ENCODE measurements at places on chromosomes 2 and 18.

DNA sequence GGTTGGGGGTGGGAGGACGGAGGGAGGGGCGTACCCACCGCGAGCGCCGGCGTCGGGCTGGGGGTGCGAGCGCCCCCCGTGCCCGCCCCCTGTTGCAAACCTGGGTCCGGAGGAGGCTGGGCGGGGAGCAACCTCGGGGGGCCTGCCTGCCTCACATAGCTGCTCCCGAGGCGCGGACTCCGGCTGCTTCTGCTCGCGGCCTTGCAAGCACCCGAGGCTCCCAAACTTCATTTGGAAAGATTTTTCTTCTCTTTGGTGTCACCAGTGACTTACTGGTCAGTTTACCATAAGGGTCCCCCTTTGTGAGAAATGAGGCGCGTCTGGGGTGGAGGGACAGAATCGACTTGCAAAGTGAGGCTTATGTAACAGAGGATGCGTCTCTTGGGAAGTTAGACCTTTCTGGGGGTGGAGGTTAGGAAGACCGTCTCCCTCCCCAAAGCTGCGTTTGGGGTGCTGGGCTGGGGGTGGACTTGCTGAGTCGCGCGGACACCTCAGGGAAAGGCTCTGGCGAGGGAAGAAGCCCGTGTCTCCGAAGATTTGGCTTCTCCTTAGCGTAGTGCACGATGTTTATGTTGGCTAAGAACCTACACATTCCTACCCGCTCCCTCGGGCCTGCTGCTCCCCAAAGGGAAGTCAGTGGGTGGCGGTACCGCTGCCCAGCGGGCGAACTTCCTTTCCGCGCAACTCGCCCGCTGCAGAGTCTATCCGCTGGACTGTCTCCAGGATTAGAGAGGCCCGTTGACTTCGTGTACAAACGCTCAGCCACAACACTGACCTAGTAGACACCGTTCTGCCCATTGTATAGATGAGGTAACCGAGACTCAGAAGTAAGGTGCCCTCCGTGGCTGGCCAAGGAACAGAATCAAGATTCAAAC, 559 bp downstream of the TMEM37 start:
- DNase-seq, result no peak

GRCh38 chr2:201470821-201471731, 19.5 kb downstream of the STRADB start:
- no peak for DNase-seq

DNA sequence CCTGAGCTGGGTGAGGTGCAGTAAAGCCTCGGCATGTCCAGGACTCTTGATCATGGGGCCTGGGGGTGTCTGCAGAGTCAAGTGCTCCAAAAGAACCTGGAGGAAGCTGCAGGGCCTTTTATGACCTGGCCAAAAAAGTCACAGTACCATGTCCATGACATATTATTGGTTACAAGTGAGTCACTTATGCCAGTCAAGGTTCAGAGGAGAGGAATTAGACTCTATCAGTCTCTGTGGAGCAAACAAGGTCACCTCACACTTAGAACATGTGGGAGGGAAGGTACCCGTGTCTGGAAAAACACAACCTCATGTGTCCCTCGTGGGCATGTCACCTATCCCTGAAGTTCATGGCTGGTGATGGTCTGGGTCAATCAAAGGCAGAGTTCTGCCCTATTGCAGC, 465.7 kb downstream of the FBXO15 start:
- DNase-seq, result no peak

DNA sequence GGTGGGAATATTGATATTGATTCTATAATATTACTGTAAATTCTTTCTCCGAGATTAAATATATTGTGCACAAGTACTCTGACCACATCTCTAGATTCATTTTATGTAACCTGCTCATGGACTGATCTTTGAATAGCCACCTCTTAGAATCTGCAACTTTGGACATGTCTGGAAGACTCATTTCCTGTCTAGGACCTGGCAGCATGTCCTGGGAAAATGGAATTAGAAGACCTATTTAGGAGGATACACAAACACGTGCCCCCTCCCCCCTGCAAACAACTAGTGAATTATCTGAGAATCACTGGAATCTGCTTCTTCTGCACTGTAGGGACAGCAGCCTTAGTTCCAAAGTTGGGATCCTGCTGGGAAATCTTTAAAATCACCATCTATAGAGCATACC, 94.1 kb downstream of the UBE2E3 start:
- DNase-seq, result no peak

- no peak for DNase-seq
These were observed 67.3 kb downstream of the RHBDD1 start for GRCh38 chr2:226903179-226903578.

GRCh38 chr2:46494596-46494995, 15.2 kb downstream of the TMEM247 start:
- DNase-seq, result no peak

DNA sequence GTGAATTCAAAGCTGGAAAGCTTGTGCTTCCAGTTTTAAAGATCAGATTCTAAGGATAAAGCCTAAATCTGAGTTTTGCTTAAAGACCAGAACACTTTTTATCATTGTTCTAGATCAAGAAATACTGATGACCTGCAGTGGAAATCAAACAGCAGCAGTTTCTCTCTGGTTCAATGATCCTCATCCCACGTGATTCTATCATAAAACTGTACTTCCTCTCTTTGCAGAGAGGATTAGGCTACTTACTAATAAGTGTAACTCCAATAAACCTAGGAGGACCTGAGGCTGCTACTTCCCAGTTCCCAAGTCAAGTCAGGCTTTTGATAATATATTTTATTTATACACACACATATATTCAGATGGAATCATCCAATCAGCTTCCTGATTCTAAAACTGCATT, 81.9 kb downstream of the TCF4 start:
- DNase-seq, result no peak

- DNase-seq, result peak; percentile 26
These were observed 61.9 kb upstream of the ZCCHC2 start for GRCh38 chr18:62460851-62461300.

DNA sequence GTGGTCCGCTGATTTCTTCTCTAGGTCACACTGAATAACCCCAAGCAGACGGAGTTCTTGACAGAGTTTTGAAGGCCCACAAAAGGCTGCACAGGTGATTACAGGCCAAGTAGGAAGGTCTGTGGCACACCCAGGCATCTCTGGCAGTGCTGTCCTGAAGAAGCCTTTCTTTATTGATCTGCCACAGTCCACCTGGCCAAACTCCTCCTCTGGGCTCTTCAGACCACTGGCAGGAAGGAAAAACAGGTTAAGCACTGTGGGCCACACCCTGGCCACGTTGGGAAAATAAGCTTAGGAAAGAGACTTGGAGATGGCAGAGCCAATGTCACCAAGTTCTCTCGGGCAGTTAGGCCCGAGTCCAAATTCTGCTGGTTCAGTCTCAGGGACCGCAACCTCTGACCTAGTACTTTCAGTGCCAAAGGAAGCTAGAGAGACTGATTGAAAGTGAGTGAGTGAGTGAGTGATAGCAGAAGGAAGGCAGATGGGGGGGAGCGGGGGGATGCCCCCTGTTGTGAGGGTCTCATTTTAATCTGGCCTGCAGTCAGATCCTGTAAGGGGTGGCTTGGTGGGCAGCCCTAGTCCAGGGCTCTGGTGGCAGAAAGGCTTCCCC, 102.9 kb downstream of the TGFA start:
- DNase-seq, result no peak

DNA sequence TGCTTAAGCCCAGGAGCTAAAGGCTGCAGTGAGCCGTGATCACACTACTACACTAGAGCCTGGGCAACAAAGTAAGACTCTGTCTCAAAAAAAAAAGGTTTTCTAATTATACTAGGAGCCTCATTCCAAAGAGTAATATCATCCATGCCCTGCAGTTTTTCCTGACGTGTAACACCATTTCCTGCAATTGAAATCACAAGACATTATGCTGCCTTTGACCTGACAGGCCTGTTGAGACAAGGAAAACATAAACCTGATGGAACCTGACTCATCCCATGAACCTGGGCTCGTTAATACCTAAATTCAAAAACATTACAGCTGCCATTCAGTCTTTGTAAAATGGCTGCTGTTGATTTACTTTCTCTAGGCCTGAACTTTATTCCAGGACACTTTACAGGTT, 58.7 kb upstream of the PEX13 start:
- DNase-seq, result peak; percentile 12

DNA sequence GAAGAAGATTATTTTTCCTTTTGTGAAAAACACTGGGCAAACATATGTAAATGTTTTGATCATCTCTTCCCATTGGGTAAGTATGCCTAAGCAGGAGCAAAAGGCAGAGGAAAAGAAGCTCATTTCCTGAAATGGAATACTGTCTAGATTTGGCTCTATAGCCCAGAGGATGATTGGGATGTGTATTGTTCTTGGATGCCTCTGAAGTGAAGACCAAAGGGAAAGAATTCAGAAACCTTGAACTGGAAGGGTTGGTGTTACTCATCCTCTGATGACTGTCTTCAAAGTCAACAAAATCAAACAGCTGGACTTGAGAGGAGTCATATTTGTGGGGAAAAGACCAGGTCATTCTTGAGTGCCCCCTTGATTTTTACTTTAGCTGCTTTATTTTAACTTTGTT, 112.6 kb upstream of the NT5C1B start:
- DNase-seq, result no peak

DNA sequence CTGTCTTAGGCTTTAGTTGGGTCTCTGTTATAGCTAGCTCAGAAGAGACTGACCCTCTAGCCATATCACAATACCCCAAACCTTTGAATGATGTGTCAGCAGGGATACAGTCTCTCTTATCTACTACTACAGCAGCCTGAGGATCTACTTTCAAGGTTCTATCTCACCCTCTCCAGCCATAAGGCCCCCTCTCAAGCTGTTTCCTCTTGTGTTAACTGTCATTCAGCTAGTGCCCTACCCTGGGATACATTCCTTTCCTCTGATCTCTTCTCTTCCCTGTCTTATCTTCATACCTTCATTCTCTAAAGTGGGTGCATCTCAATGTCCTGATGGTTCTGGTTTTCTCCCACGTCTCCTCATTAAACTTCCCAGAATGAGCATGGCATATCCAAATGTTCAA, 434.7 kb downstream of the NRXN1 start:
- DNase-seq, result no peak

DNA sequence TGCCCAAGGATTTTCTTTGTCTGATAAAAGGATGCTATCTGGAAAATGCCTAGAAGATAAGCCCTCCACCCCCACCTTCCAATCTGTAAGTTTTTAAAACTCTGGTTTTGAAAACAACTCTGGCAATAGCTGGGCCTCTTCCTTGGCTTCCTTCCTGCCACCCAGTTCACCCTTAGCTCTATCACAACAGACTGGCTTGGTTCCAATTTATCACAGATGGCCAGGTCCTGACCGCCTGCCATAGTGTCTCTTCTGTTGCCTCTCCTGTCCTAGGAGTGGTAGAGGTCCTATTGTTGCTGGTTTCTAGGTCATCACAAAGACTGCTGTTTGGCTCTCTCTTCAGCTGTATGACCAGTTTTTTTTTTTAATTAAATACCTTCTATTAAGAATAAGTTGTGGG, 1727.9 kb upstream of the SLC39A10 start:
- no peak for DNase-seq

- DNase-seq, result no peak
These were observed 132.0 kb upstream of the APCDD1 start for GRCh38 chr18:10322435-10322834.

- no peak for DNase-seq
These were observed 10.8 kb upstream of the TAF4B start for GRCh38 chr18:26215247-26215970.

- no peak for DNase-seq
These were observed 18.5 kb downstream of the SLC66A2 start for GRCh38 chr18:79932907-79933306.

- DNase-seq, result no peak
These were observed 692.9 kb upstream of the HS6ST1 start for GRCh38 chr2:129011466-129012061.

DNA sequence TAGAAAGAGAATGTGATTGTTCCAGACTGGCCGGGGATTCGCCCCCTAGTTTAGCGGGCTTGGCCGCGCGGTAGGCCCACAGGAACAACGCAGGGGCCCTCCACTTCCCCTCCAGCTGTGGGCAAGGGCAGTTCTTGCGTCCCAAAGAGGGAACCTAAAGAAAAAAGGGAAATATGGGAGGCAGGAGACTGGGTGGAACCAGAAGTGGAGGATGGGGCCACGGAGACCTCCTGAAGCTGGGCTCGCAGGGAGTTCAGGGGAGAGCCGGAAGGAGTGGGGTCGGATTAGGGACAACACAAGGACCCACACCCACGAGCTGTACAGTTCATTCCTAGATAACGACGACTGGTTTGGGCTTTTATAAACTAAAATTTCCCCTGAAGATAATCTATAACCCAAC, 18.2 kb downstream of the GNLY start:
- no peak for DNase-seq

GRCh38 chr18:68275616-68276015, 439.3 kb downstream of the TMX3 start:
- no peak for DNase-seq

DNA sequence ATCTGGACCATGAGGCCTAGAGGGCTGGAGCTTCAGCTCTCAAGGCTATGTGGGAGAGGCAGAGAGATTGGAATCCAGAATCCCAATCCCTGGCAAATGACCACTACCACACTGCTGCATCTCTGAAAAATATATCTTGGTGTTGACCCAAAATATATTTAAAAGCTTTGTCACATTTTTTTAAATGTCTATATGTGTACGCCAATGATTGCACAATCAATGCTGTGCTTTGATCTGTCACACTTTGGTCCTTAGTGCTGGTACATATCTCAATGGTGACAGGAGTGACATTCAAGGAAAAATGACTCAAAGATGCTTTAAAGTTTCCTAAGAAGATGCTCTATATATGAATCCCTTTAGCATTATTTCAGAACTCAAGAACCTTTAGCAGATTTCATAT, 31.7 kb upstream of the NEDD4L start:
- DNase-seq, result no peak

DNA sequence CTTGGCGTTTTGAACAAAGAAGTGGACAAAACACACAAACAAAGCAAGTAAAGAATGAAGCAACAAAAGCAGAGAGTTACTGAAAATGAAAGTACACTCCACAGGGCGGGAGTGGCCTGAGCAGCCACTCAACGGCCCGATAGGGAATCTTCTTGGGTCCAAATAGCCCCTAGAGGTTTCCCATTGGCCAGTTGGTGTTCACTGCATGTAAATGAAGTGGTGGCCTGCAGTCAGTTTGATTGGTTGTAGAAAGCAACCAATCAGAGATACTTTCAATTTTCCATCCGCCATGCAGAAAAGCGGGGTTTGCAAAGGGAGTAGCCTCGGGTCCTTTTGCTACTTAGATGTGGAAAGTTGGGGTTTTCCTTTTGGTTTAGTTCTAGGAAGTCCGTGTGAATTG, 31.6 kb downstream of the CYBRD1 start:
- DNase-seq, result no peak

GRCh38 chr2:6833300-6833604, 32.5 kb downstream of the CMPK2 start:
- DNase-seq, result no peak

GRCh38 chr2:136059036-136059472, 58.9 kb downstream of the CXCR4 start:
- DNase-seq, result no peak

- no peak for DNase-seq
These were observed 456.2 kb downstream of the EPHA4 start for GRCh38 chr2:221115944-221116343.

DNA sequence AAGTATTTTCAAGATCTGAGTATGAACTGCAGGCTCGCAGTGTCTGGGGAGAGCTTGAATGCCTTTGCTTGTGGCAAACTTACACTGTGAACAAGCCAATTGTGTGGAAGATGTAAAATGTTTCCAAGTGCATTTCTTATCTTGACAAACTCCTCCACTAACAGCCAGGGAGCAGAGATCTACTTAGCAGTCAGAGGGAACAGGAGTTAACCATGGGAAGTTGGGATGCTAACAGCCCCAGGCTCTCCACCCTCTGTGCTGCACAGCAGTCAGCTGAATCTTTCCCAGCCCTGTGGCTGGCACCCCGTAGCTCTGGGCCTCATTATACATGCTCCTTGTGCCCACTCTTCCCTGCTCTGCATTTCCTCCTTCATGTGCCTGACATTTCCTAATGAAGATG, 450.2 kb downstream of the TSN start:
- DNase-seq, result no peak

Measured in hepatocyte (in vitro differentiated cells).